ENCODE measurements at places on chromosomes 7 and 10.

DNA sequence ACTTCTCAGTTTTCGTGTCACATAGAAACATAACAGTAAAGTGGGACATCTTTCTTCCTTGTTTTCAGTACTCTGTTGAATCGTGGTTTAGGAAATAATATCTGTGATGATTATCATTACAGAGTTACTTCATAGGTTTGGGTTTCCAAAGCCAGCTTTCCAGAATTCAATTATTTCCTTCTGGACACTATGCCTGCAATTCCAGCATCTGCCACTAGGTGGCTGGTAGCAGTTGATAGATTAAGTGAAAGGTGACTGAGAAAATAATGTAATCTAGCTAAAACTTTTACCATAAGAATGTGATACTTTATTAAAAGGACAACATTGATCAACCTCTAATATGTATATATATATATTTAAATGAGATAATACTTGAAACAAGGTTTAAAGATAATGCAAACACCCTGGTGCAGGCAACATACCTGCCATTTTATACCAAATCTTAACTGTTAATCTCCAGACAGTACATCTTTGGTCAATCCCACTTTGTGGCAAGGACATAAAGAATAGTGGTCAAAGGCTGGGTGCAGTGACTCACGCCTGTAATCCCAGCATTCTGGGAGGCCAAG, 102.6 kb downstream of the SH3PXD2A start:
- DNase-seq, result no peak

DNA sequence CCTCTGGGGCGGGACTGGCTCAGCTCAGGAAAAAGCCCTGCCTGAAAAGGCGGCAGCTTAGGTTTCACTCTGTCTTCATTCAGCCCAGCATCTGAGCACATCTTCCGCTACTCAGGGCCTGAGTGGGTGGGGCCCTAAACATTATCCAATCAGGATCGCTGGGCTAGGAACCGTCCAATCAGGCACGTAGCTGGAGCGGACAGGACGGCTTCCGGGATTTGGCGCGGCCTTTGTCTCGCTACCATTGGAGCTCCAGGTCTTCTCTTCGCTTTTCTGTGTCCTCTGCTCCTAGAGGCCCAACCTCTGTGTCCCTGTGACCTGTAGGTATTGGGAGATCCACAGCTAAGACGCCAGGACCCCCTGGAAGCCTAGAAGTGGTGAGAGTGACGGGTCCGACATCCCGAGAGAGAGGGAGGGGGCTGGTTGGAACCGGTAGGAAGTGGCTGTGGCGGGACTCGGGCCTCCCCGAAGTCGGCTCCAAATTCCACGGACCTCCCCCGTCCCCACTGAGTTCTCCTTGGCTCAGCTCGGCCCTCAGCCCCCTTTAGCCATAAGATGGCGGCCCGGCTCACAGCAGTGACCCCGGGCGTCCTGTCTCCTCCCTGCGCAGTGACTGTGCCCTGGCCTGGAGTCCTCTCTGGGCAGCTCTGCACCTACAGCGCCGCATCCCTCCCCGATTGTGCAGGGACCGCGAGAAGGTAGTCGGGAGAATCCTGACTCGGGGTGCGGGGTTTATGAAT, 99.1 kb downstream of the ZNF680 start:
- peak; percentile 69 for DNase-seq

DNA sequence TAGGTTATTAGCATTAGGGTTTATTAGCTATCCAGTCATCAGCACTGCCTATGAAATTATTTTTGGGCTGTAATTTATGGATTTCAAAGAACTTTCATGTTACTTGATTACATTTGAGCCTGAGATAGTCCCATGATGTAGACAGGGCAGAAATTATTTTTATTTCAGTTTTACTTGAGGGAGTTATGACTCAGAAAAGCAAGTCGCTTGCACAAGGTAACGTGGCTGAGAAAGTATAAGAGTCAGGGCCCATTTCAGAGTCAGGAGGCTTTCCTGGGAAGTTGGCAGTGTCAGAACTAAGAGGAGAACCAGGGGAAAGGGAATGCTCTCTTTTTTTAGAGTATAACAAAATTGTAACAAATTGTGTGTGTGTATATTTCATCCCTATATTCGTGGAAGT, 16.5 kb downstream of the GATA3 start:
- no peak for DNase-seq

GRCh38 chr10:16520900-16521299, 779 bp downstream of the C1QL3 start:
- DNase-seq, result peak; percentile 33

GRCh38 chr10:94216201-94216600, 146.5 kb downstream of the NOC3L start:
- DNase-seq, result no peak

DNA sequence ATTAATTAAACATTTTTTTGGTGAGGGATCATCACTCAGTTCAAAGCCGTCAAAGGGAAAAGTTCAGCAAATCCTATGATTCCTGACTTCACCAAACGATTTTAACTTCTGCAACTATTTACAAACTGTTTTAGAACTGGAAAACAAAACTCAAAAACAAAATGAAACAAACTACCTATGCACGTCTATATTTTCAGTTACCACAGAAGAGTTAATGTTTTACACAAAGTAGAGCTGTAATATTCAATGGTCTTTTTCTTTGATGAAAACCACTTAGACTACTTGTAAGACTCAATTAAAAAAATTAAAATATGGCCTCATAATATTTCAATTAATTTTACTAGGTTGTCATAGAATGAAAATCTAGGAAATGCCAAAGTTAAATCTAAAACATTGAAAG, 131.5 kb downstream of the ATE1 start:
- no peak for DNase-seq

GRCh38 chr10:60346661-60347060, 43.0 kb downstream of the ANK3 start:
- DNase-seq, result no peak

DNA sequence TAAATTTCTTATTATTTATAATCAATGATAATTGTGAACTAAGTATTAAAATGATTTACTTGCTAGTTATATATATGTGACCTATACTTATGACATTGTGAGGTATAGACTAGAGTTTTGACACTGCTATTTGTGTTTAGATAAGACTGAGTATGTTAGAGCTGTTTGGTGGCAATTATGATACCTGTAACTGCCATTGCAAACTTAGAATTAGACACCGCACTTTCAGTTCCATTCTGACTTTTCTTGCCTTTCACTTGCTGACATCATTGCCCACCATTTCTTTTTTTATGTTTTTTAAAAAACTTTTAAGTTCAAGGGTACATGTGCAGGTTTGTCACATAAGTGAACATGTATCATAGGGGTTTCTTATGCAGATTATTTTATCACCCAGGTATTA, 214.5 kb downstream of the MBL2 start:
- no peak for DNase-seq

DNA sequence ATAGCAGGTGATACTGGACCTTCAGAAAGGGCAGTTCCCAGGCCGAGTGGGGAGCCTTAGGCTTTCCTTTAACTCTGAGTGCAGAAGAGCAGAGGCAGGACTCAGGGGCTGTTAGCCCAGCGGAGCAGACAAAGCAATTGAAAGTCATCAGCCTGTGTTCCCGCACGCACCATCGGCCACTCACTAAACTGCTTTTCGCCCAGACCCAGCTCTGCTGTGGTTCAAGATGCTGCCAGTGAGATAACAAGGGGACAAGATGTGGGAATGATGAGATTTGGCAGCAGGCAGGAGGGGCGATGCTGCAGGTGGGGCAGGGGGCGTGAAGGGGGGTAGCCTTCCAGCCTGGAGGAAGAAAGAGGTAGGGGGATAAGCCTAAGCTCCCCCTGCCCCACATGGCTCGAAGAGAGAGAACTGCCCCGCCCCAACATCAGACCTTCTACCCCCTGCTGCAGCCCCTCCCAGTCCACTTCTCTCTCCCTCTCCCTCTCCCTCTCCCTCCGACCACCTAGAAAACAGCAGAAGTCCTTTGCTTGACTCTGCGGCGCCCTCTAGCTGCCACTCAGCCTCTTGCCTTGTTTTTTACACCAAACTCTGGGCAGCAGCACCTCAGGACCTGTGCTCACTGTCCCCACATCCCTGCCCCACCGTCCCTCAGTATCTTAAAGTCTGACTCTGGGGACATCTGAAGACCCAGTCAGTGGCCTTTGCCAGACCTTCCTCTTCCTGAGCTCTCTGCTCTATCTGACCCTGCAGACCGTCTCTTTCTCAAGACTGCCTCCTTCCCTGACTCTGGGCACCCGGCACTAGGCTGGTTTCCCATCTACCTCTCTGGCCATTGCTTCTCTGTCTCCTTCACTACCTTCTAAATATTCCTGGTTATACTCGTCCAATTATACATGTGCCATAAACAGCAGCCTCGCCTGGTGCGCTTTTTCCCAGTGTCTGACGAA, 110.5 kb downstream of the C10orf105 start:
- DNase-seq, result peak; percentile 70

DNA sequence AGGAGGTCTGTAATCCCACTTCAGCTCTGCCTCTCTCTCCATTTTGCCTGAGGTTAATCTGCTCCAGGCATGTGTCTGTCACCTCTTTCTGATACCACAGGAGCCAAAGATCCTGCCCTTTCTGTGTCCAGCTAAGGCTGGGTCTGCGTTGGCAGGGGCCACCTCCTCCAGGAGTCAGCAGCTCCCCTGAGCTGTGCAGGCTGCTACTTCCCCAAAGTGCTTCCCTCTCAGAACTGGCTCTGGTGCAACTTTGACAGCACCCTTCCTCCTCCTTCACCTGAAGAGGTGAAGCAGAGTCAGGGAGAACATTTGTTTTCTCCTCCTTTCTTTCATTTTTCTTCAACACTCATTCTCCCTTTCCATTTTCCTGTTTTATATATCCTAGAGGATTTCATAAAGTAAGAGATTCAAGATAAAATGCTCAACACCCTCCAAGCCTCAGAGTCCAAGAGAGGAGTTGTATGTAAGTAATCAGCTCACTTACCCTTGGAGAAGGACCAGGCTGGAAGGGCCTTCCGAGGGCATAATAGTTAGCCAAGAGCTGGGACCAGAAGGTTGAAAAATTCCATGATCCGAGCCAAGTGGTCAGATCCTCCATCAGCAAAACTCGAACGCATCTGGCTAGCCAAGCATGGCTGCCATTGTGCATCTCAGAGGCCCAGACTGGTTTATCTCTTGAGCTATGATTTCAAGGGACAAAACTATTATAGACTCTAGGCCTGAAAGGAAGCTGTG, 257.3 kb downstream of the PTEN start:
- DNase-seq, result no peak

DNA sequence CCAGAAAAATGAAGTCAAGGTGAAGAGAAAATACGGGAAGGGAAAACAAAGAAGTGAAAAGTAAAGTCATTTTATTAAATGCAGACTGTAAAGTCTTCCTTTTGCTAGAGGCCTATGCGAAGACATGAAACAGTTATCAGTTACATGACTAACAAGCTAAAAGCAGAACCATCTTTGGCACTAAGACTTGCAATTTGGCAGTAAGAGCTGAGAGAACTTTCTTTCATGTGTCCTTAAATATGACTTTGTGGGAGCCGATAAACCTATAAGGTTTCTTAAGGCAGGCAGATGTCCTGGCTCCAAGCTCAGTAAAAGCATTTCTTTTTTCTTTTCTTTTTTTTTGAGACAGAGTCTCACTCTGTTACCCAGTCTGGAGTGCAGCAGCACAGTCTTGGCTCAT, 10.4 kb downstream of the ANLN start:
- no peak for DNase-seq

DNA sequence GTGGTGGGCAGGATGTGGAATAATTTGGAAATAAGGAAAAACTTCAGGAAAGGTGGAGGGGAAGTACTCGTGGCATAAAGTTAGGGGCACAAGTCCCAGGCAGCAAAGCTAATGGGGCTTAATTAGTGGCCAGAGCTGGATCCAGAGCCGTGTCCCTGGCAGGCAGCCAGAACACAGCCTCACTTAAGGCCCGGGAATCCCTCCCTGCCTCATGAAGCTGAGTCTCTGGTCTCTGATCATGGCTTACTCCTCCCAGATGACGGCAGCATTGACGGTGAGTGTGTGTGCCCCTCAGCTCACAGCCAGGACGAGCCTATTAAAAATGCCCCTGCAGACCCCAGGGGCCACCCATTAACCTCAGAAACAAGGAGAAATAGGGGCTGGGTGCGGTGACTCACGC, 48.2 kb upstream of the NPTX2 start:
- DNase-seq, result peak; percentile 25

GRCh38 chr10:48894911-48895802, 44.5 kb downstream of the LRRC18 start:
- DNase-seq, result no peak

- peak; percentile 98 for DNase-seq
Observed at GRCh38 chr10:71835671-71836595, 15.1 kb downstream of the PSAP start.

DNA sequence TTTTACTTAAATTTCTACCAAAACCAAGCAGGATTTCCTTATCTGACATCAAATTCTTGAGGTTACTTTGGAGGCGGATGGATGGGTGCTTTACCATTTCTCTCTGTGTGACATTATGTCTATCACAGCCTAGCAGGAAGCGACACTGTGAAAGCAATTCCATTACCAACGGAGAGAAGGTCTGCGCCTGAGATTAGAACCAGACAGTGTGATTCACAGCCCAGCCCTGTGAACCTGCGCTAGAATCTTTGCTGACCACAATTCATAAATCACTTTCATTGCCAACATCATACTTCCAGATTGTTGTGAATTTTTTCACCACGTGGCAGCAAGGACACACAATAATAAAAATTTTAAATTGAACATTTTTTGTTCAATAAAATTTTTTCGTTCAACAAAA, 126.5 kb downstream of the CUBN start:
- DNase-seq, result peak; percentile 86

- no peak for DNase-seq
Observed at GRCh38 chr10:124497196-124497881, 35.7 kb downstream of the LHPP start.

- no peak for DNase-seq
Observed at GRCh38 chr10:71158902-71159301, 53.5 kb upstream of the UNC5B start.

DNA sequence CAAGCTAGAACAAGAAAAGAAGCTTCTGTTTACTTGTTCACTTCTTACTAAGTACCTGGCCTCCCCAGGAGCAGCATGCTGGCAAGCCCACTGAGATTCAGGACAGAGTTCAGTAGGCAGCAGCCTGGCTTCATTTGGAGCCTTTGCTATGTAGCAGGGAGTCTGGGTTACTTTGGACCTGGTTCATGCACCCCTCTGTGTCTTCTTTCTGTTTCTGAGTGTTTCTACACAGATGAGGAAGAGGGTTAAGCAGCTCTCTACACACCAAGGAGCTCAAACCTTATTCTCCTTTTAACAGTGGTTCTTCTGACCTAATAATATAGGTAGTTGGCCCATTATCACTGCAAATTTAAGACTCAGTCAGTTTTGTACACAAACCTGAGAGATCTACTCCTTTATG, 152.9 kb downstream of the ARID5B start:
- DNase-seq, result peak; percentile 33

- DNase-seq, result no peak
Observed at GRCh38 chr10:25944771-25945170, 10.7 kb downstream of the MYO3A start.

DNA sequence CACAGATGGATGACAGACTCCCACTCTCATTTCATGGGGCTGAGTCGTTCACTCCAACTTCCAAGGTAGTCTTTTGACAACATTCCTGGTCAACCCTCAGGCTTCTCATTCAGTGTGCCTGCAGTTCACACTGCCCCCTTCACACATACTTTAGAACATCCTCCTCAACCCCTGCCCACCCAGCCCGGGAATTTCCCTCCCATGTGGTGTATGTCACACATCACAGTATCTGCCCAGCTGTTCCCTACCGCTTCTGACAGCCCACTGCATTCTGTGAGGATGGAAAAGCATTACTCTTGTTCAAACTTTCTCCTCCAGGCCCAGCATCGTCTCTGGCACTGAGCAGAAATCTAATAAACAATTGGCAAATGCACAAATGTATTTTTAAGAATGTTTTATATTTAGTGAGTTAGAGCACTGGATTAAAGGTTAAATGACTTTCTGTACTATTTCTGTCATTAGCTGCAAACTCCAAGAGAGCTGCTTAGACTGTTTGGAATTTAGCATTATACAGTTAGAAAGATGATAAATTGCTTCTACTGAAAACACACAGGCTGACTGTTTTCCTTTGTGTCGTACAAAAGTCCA, 110.4 kb downstream of the SFMBT2 start:
- DNase-seq, result no peak

Measured in cardiac fibroblast (primary cell).